Kasumi-1 (cell line): ENCODE measurements at places on chromosomes 4 and X.

GRCh38 chr4:17787315-17787714 lies 5.9 kb upstream of the FAM184B start:
- DNase-seq, result no peak

DNA sequence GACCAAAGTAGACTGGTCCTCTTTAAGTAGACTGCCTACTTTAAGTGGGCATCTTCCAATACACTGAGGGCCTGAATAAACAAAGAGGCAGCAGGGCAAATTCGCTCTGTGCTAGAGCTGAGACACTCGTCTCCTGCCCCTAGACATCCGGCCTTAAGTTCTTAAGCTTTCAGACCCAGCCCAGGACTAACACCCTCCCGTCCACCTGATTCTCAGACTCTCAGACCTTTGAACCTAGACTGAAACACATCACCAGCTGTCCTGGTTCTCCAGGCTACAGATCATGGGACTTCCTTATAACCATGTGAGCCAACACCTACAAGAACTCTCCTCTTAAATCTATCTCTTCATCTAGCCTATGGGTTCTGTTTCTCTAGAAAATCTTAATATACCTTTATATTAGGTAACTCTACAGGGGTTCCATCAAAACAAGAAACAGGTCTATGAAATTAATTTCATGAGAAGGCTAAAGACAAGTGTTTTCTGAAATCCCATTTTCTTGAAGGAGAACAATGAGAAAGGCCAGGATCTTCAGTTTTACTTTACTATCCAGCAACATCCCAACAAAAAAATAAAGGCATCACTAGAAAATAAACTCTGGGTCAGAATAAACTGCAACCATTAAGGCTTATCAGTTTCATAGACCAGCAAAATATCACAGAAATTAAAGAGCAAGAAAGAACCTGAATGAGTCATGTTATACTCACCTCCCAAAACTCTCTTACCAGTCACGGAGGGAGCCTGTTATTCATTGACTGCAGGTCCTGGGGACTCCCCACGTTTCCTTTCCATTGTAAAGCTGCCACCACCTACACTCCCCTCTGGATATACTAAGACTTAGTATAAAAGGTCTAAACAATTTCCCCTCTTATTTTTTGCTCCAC lies 14.8 kb downstream of the ADGRA3 start:
- DNase-seq, result no peak

- no peak for DNase-seq
Observed at GRCh38 chr4:83708500-83709175, 172.7 kb downstream of the GPAT3 start.

DNA sequence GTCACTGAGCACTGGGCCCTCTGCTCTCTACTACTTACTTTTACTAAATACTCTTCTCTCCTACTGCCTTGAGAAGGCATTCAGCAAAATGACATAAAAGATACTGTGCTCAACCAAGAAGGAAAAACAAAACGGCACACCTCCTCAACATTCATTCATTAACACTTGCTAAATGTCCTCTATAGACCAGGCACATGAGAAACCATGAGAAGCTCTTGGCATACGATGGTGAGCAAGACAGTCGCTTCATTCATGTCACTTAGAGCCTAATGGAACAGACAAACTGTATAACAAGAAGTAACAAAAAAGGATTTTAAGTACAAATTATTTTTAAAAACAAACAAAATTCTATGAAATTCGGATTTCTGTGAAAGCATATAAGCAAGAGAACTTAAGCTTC lies 38.7 kb downstream of the COL25A1 start:
- DNase-seq, result no peak

DNA sequence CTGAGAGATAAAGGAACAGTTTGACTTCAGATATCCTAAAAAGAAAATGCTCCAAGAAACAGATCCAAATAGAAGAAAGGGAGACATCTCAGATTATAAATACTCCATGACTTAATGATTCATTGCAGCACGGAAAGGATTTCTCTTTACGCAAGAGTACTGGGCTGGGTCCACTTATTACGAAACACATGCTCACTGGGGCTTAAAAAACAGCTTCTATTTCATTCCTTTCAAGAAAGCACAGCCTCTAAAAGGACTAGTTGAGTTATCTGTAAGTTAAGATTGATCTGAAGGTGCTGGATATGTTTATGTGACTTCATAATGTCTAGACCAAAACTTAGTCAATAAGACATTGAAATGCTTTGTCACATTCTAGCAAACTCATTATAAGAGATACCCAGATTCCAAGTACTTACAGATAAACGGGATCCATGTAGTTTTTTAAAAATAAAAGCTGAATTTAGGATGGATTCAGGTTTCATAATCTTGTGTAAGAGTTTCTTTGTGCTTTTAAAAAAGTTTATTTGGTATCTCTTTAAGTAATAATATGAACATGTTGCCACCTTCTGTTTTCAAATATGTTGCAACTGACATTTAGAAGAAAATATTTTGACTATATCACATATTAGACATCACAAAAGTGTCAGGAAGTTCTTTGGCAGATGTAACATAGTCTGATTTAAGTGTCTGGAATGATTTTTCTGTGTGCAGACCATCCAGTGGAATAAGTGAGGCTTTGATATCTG lies 109.5 kb upstream of the MYOZ2 start:
- DNase-seq, result peak; percentile 24

- no peak for DNase-seq
Observed at GRCh38 chr4:153335665-153336064, 8.8 kb upstream of the MND1 start.

GRCh38 chr4:114659386-114660008 lies 60.9 kb downstream of the UGT8 start:
- peak; percentile 80 for DNase-seq
